HCT116 (cell line): ENCODE measurements at places on chromosomes 4 and X.

GRCh38 chr4:153020457-153020856, 84.3 kb downstream of the FHDC1 start:
- no peak for DNase-seq

DNA sequence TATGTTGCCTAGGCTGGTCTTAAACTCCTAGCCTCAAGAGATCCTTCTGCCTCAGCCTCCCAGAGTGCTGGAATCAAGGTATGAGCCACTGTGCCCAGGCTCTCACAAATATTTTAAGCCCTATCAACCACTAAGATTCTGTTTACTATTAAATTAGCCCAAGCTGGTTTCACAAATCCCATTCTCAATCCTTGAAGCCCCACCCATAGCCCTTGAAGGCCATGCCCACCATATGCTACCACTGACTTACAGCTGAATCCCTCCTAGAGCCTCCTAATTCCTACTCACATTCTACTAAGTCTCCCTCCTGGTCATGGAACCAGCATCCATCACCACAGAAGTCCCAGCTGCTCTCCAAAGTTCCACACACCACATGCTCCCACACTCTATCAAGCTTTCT, 9.7 kb downstream of the GRIPAP1 start:
- DNase-seq, result no peak

GRCh38 chrX:131746491-131746968, 202.7 kb downstream of the OR13H1 start:
- peak; percentile 2 for DNase-seq

DNA sequence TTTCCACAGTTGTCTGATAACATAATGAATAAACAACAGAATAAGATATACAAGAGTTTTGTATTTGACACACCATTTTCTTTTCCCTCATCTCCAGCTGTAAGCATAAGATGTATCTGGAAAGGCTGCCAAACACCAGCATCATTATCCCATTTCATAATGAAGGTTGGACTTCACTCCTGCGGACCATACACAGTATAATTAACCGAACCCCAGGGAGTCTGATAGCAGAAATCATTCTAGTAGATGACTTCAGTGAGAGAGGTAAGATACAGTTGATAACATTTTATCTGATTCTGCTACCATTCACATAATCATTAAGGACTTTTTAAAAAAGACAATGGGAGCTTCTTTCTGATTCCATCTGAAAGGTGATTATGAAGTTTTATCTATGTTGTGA, 535.2 kb downstream of the GALNTL6 start:
- no peak for DNase-seq

DNA sequence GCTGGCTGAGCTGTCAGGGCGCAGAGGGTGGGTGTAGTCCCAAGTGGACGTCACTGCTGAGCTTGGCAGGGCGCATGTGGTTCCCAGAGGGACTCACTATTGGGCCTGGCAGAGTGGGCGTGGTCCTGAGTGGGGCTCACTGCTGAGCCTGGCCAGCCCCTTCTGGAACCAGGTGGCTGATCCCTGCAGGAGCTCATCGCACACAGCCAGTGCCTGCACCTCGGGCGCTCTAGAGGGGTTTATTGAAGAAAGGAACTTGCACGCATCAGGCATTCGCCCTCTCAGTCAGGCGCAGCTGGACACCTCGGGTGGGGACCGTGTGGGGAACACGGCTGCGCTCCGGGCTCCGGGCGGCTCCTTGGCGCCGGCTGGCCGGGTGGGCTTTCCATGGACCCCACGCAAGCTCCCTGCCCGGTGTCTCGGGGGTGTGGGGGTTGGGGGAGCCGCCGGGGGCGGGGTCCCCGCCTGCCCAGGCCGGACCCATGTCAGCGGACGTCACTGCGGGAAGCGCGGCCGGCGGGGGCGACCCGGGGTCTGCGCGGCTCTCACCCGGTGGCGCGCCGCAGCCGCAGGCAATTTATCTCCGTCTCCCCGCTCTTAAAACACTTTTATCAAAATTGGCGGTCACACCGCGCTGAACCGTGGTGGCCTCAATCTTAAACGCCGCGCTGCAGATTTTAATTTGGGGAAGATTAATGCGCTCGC, 65.4 kb upstream of the NKX1-1 start:
- DNase-seq, result no peak

DNA sequence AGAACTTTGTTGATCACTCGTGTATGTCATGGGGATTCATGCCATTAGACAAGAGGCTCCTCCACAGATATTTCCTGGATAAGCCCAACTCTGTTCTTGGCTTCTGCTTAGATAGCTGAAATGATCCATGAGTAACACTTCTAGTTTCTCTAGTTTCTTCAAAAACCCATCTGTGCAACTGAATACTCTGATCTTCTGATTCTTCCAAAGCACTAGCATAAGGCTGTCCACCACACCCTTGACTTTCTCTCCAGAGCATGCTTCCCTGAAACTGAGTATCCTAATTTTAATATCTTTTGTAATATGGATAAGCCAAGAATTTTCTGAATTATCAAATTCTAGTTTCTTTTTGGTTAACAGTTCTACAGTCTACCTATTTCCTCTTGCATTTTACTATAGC, 118.6 kb upstream of the TAPT1 start:
- DNase-seq, result no peak

DNA sequence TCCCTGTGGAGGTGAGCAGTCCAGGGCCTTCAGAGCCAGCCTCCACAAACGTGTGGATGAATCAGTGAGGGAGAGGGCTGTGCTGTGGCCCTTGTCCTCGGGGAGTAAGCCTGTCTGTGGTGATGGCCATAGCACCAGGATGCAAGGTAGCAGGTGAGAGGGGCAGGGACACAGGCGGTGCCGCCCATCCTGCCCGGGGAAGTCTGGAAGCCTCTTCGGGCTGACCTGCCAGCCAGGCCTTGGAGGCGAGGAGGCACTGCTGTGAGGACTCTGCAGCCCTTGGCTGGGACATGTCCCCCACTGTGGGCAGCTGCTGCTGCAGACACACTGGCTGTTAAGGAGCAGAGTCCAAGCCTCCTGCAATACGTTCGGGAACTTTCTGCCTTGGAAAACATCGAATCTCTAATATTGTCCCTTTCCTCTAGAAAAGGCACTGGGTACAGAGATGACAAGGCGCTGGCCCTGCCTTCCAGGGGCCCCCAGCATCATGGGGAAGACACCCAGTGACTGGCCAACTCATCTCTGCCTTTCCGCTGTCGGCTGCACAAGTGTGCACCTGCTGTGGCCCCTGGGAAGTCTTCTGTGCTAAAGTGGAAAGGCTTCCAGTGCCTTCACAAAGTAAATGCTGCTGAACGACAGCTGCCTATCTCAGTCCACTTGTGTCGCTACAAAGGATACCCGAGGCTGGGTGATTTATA, 101.4 kb downstream of the ADRA2C start:
- DNase-seq, result no peak

DNA sequence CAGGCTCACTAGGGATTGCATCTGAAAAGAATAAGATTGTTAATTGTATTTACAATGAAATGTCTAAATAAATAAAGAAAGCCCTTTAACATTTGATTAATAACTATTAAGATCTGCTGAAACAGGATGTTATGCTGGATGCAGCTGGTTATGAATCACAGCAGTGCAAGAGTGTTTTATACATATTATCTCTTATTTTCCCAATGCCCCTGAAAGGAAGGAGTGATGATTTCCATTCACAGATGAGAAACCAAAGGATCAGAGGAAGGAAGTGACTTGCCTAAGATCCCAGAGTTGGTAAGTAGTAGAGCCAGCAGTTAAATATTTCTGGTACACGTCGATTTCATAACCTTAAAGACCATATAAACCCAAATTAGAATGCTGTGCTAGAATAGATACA, 76.3 kb upstream of the ARHGAP36 start:
- no peak for DNase-seq

DNA sequence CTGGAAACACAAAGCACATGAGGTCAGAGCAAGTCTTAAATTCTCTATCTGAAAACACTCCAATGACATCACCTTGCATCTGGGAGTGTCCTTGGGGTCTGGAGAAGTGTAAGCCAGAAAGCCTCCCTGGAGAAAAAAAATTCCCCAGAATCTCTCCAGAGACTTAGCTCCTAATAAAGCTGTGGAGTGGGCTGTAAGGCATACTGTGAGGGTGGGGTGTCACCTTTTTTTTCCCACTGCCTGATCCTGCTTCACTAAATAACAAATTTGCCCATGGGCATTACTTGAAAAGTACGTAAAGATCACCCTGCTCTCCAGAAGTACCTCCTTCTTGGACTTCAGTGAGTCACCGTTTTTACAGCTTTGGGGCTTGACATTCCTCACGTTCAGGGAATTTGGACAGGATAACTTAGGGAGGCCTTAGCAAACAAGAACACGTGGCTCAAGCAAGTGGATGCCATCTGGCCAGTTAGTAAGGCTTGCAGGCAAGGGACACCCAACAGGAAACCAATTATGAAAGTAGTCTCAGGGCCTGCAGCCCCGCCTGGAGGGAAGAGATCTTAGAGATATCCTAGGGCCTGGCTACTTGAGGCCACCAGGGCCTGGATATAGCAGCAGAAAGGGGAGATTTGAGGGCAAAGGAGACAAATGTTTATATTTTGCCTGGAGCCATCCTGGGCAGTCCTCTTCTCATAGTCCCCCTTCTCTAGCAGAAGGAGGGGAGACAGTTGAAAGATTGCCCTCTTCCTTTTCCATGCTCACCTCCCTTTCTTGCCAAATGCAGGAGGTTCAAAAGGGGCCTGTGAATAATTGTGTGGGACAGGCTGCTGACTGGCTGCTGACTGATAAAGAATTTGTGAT, 60.1 kb upstream of the PLAC1 start:
- peak; percentile 54 for DNase-seq

DNA sequence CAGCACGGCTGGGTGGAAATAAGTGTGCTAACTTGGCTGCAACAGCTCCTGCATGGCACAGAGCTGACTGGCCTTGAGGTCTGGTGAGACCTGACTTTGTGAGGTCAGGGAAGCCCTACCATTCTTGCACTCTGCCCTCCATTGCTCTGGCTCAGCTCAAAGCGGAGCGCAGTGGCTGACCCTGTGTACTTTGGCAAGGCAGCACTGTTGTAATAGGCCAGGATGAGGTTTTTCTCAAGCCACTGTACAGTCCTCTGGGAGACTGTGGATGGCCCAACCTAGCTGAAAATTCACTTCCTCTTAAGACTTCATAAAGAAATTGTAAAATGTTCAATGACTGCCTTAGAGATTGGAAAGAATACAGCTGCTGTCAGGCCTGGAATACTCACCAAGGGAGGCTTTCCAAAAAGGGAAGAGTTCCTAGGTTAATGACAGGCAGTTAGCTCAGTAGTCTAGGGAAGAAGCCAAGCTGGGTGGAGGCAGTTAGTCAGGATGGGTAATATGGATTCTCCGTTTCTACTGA, 129.8 kb downstream of the GUCY2F start:
- no peak for DNase-seq

DNA sequence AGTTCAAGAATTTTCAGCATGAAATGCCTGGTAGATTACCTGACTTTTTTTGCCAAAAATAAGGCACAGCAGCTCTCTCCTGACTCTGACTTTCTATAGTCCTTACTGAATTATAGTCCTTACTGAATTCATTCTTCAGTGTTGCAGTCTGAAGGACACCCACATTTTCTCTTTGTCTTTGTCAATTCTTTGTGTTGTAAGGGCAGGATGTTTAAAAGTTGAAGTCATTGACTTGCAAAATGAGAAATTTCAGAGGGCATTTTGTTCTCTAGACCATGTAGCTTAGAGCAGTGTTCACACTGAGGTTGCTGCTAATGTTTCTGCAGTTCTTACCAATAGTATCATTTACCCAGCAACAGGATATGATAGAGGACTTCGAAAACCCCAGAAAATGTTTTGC, 168.0 kb downstream of the SOWAHB start:
- no peak for DNase-seq

GRCh38 chr4:44146516-44146915, 302.1 kb downstream of the KCTD8 start:
- no peak for DNase-seq

GRCh38 chrX:44913656-44914531, 40.9 kb downstream of the KDM6A start:
- no peak for DNase-seq

DNA sequence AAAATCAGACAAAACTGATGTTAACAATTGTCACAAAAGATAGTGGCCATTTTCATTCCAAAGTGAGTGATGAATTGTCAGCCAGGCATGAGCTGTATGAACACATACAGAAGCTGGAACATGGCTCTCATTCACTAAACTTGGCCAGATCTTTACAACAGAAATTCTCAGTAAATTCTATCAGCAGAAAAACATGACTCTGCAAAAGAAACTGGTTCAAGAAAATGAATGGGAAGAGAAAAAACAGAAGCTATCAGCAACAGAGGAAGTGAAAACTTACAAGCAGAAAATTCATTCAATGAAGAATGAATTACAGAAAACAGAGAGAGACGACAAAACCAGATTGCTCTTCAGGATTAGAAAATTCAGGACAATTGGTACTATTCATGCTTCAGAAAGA, 249.6 kb downstream of the COL25A1 start:
- DNase-seq, result no peak

DNA sequence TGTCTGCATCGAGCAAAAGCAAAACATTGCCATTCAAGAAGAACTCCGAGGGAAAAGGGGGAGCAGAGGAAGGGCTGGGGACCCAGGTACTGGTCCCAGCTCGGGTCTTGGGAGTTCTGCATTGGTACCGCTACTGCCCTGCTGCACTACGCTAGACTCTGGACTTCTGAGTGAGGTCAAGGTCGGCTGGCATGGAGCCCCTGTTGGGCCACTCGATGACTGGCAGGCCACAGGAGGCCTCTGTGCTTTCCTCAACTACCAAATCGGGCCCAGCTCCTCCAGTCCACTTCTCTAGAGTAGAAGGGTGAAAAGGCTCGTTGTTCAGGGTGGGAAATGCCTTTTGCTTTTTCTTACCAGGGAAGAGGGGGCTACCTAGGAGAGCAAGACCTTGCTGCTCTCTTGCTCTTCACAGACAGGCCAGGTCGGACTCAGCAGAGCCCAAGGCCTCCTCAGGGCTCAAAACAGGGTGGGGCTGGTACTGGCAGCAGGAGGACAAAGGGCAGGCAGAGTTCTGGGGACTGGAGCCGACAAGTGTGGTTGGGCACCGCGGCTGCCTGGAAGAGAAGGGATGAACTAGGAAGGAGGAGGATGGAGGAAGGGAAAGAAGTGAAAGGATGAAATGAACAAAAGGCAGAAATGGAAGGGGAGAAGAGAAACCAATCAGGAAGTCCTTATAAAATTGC, 8.9 kb upstream of the IRAK1 start:
- DNase-seq, result no peak

DNA sequence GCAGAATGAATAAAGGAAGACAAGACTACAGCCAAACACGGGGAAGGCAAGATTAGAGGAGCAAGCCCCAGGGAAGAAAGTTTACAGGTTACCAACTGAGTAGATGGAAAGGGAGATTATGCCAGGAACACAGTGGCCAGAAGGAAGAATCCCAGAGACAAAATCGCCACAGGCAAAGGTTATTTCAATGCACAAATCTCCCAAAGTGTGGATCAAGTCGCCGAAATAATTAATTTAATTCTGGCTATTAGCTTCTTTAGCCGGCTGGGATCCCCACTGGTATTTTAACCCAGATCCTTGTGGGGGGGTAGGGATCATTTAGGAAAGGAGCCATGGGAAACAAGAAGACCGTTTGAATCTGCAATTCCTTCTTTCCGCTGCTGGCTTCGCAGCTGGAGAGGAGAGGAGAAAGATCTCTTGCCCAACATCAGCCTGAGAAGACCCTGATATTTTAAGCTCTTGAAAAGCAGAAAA, 171.0 kb downstream of the DHX15 start:
- no peak for DNase-seq

GRCh38 chr4:76772498-76773106, 125.3 kb downstream of the SOWAHB start:
- no peak for DNase-seq

- peak; percentile 72 for DNase-seq
Measured at GRCh38 chr4:173182403-173182802, 13.8 kb downstream of the GALNT7 start.
